LNCaP clone FGC (cell line): ENCODE measurements at places on chromosomes 13 and 19.

DNA sequence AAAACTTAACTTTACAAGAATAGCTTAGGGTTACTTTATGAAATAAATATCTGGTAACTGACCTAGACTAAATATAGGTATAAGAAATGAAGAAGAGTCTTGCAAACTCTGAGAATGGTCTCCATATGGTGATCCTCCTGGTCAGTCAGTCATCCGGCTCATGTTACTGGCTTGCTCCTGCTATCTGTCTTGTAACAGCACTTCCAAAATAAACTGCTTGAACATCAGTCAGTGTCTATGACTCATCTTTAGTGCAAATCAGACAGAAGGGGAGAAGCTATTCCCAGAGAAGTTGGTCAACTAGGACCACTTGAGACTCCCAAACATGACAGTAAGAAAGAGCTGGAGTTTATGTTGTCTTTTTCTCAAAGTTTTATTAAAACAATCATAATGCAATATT, 1550.9 kb downstream of the PCDH9 start:
- DNase-seq: no peak

DNA sequence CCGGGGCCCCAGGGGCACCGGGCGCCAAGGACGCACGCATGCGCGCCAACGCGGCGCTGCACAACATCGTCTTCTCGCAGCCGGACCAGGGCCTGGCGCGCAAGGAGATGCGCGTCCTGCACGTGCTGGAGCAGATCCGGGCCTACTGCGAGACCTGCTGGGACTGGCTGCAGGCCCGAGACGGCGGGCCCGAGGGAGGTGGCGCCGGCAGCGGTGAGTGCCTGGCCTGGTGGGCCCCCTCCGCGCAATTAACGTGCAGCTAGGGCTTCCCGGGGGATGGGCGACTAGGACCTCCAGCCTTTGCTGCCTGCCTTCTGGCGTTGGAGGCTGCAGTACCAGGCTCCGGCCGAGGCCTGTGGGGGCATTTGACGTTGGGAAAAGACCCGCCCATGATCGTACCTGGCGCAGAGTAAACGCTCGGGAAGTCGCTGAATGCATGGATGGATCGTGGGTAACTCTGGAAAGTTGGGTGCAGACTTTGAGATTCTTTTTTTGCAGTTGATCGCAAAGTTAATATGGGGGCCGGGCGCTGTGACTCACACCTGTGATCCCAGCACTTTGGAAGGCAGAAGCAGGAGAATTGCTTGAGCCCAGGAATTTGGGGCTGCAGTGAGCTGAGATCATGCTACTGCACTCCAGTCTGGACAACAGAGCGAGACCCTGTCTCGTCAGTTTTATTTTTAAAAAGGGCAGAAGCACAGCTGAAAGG, 7.3 kb downstream of the APC2 start:
- no peak for DNase-seq

- DNase-seq: no peak
Measured at GRCh38 chr13:43298816-43299215, 275.4 kb downstream of the DNAJC15 start.

DNA sequence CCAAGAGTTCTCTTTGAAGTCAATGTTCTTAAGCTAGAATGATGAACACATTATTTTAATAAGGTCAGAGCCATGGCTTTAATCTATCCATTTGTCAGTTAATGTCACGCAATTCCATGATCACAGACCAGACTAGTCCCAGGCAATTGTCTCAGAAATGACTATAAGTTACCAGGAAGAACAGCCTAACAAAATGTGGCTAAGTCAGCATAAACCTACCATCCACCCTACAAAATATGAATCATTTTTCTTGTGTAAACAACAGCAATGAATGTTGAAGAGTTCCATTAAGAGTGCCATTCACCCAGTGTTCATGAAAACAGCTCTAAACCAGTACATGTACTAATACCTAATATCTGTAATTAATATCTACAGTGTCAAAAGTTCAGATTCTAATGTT, 127.5 kb downstream of the KCTD12 start:
- no peak for DNase-seq

- DNase-seq: no peak
Measured at GRCh38 chr13:96817336-96817941, 176.8 kb downstream of the OXGR1 start.

- no peak for DNase-seq
Measured at GRCh38 chr13:93959796-93960533, 519.5 kb downstream of the DCT start.

- DNase-seq: no peak
Measured at GRCh38 chr13:27403727-27404385, 20.6 kb upstream of the GTF3A start.

DNA sequence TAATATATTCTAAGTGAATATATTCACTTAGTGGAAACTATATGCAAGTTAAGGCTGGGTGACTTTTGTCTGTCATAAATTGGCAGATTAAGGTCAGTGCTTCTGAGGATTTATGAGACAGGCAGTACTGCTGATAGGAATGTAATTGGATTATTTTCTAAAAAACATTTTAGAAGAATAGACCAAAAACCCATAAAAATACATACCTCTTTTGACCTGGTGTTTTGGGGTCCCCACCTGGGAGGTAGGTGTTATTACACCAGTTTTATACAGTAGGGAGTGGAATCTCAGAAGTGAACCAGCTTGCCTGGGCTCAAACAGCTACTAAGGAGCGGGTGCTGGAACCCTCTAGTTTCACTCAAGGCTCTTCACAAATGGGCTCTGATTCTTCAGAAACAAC, 25.3 kb downstream of the COG3 start:
- no peak for DNase-seq

GRCh38 chr19:4851551-4852290, 15.7 kb downstream of the PLIN3 start:
- DNase-seq: no peak

- DNase-seq: no peak
Measured at GRCh38 chr19:14023404-14024235, 4.3 kb upstream of the RLN3 start.

GRCh38 chr19:39643591-39643990, 12.1 kb upstream of the LGALS16 start:
- DNase-seq: no peak

GRCh38 chr19:4868286-4868834, 893 bp upstream of the PLIN3 start:
- no peak for DNase-seq

GRCh38 chr19:54299515-54299914, 13.5 kb downstream of the LILRA5 start:
- DNase-seq: no peak

GRCh38 chr13:91375116-91375729, 23.2 kb upstream of the GPC5 start:
- no peak for DNase-seq

- DNase-seq: peak; percentile 69
Measured at GRCh38 chr19:21463449-21464105, 41.8 kb upstream of the ZNF429 start.

- peak; percentile 91 for DNase-seq
Measured at GRCh38 chr19:36489920-36490415, 607 bp upstream of the ZNF566 start.

GRCh38 chr13:77415253-77416071, 88.6 kb upstream of the MYCBP2 start:
- no peak for DNase-seq
